GF-D8 (cell line): ENCODE measurements at places on chromosomes 12 and 14.

GRCh38 chr12:104569346-104570173, 112.8 kb downstream of the CHST11 start:
- peak; percentile 99 for DNase-seq

- DNase-seq, result no peak
These were observed 862 bp downstream of the CRIP2 start for GRCh38 chr14:105475269-105476096.

DNA sequence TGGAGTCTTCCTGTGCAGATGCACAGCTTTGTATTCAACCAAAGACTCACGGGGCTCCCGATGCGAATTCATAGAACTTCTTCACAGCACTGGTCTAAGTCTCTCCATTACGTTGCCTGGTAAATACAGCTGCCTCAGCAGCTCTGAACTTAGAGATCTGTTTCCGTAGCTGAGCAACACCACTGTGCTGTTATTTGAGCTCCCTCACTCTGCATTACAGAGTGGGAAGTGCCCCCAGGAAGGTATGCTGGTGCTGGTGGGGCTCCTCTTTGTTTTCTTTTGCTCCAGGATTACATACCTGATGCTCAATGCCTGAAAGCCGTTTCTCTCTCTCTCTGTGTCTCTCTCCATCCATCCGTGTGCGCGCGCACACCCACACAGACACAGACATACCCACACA, 227.5 kb upstream of the RMST start:
- no peak for DNase-seq

DNA sequence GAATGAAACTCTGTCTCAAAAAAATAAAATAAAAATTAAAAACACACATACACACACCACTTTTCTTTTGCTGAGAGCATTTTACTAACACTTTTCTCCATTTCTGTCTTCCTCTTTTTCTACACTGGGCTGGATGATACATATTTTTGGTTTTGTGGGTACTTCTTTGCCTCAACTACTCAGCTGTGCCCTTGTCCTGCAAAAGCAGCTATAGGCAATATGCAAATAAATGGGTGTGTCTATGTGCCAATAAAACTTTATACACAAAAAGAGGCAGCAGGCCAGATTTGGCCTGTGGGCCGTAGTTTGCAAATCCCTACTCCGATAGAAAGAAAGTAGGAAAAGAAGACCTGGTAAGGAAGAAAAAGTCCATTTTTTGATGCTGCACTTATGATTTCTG, 6.5 kb downstream of the CLMN start:
- no peak for DNase-seq

- DNase-seq, result no peak
These were observed 72.5 kb downstream of the ITPK1 start for GRCh38 chr14:93042968-93043940.

- DNase-seq, result no peak
These were observed 139.8 kb upstream of the NOS1 start for GRCh38 chr12:117501076-117501869.

DNA sequence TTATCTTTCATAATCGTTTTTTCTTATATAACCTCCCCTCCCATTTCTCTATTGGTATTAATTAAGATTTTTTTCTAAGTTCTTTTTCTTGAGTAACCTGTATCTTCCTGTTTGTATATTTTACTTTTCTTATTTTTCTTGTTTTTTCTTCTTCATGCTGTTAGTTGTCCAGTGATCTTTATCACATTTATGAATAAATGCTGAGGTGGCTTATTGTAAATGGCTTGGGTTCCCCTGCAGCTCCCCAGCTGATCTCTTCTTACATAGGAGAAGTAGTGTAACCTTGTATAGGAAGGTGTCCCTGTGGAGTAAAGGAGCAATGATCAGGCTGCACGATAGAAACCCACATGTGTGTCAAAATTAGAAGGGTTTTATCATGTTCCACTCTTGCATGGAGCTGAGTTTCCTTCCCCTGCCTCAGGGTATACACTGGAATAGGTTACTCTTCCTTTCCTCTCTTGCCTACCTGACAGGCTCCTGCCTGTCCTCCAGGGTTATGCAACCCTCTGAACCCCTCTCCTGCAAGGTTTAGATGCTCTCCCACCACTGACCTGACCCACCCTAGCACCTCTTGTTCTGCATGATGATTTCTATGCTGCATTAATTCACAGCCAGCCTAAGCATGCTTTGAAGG, 334.8 kb upstream of the RGS6 start:
- DNase-seq, result no peak

DNA sequence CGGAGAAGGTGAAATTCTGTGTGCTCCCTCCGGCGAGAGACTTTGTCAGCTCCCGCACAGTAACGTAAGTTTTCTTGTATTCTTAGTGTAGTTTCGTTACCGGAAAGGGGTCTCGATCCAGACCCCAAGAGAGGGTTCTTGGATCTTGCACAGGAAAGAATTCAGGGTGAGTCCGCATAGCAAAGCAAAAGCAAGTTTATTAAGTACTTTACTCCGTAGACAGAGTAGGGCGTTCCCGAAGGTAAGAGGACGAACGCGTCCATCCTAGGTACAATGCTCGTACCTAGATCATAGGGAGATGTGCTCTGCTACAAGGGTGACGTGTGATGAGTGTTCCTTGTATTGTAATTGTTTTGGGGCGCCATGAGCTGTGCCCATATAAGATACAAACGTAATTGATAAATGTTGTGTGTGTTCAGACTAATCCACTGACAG, 293 bp downstream of the IFI27L1 start:
- no peak for DNase-seq

GRCh38 chr12:60096727-60097126, 500.9 kb downstream of the SLC16A7 start:
- no peak for DNase-seq

DNA sequence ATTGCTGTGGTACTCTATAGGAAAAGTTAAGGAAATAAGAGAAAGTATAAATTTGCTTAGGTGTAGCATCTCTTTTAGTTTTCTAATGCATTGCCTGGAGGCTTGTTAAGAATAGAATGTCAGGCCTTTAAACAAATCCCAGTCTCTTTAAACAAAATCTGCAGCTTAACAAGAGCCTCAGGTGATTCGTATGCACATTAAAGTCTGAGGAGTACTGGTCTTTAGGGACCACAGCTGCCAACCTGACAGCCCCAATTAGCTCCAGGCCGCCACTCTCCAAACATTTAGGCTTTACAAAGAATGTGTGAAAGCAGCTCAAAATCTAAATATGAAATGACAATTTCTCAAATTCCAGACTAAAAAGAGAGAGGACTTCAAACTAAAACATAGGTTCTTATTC, 35.7 kb downstream of the PAWR start:
- DNase-seq, result no peak

DNA sequence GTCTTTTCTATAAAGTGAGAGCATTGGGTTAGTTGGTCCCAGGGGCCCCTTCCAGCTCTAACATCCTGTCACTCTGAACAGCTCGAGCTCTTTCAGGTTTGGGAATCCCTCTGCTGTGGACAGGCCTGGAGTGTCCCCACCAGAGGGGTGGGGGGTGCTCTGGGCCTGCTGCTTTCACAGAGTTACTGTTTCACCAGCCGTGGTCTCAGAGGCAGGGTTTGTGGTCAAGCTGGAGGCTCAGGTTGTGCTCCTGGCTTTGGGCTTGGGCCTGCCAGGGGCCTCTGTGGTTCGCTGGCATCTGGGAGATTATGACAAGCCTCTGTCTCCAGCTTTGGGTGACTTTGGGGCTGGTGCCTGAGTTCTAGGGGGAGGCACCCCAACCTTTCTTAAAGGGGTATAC, 59.6 kb downstream of the FBXL14 start:
- DNase-seq, result no peak

- no peak for DNase-seq
These were observed 3.2 kb upstream of the VDR start for GRCh38 chr12:47907851-47908454.

DNA sequence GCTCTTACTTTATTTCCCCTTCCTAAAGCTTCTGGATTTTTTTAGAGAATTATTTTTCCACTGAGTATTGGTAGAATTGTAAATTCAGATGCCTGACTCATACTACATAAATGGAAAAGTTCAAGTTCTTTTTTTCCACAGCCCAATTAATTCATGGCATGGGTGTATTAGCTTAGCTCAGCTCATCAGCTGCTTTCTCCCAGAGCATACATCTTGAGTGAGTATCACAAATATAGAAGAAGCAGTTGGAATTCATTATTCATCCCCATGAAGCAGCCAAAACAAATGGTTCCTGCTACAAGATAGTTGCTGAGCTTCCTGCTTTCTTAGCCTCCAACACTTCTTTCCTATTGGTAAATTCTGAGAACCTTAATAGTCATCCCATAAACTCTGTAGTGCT, 105.1 kb downstream of the C12orf50 start:
- no peak for DNase-seq

GRCh38 chr12:11822081-11822834, 172.8 kb downstream of the ETV6 start:
- DNase-seq, result no peak

DNA sequence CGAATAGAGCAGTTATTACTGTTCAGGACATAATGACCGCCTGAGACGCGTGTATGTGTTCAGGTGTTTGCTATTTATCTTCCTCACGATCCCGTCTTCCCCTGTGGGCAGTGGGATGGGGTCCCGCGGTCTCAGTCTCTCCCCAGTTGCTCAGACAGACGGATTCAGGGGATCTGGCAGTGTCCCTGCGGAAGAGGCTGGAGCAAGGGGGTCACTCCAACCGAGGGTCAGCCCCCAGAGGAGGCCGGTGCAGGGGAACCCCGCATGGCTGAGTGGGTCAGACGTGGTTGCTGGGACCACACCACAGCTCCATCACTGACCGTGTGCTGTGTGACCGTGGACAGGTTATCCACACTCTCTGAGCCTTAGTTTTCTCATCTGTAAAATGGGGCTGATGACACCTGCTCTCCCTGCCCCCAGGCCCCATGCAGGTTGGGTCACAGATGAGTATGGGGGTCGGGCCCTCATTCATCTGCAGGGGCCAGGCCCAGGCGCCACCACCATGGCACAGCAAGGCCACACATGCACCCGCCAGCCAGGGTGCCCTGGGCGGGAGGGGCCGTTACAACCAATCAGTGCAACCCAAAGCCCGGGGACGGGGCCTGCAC, 5.2 kb downstream of the MMP17 start:
- no peak for DNase-seq

- DNase-seq, result no peak
These were observed 7.4 kb upstream of the C14orf180 start for GRCh38 chr14:104572024-104572626.

DNA sequence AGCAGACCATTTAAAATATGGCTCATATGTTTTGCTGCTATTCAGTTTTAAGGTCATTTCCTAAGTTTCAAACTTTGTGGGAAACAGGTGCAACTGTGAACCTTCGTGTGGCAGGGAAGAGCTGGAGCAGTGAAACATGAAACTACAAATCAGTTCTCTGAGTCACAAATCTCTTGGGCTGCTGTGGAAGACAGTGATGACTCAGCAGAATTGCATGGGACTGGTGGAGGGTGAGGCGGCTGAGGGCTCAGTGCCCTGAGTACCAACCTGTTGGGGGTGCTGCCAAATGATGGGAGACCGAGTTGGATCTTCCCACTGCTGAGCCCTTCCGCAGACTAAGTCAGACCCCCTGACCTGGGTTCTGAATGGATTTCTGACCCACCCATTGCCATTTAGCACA, 8.4 kb upstream of the CALM1 start:
- no peak for DNase-seq
